Vagina (tissue), 2 donors: ENCODE measurements at places on chromosomes 2 and 18. TPM values are rescaled to one million over a fixed set of nuclear protein-coding genes. Genes with fewer than 3 reads are reported as not detected.
A peak's percentile ranks its signal among the peaks of the same experiment; 100 is the strongest.

The NFATC1 gene
- total RNA-seq = 21.9 TPM

- no peaks in the 10 kb centered on the region for H3K36me3 ChIP-seq
- H3K27ac ChIP-seq = no peak overlapping the region
Measured at GRCh38 chr2:157497638-157498314, 53.9 kb upstream of the CYTIP start.

GRCh38 chr18:76234676-76235060 lies 260.4 kb downstream of the ZNF516 start:
- H3K27me3 ChIP-seq = no peaks in the 10 kb centered on the region
- peaks cover 8% of the 10 kb centered on the region for H3K4me1 ChIP-seq
- no peak overlapping the region for H3K27ac ChIP-seq

GRCh38 chr2:217694291-217694690 lies 308.5 kb downstream of the TNS1 start:
- no peaks in the 10 kb centered on the region for H3K36me3 ChIP-seq
- no peak overlapping the region for H3K4me3 ChIP-seq
- no peak for DNase-seq
- H3K27ac ChIP-seq = peak overlapping the region; percentile 68

- H3K36me3 ChIP-seq = no peaks in the 10 kb centered on the region
- no peaks in the 10 kb centered on the region for H3K27me3 ChIP-seq
- no peak overlapping the region for H3K4me3 ChIP-seq
- H3K4me1 ChIP-seq = peaks cover 34% of the 10 kb centered on the region
- no peak for DNase-seq
- H3K27ac ChIP-seq = no peak overlapping the region
Measured at GRCh38 chr2:216006164-216006663, 7.1 kb downstream of the MREG start.

- no peaks in the 10 kb centered on the region for H3K36me3 ChIP-seq
- no peaks in the 10 kb centered on the region for H3K27me3 ChIP-seq
- H3K4me1 ChIP-seq = peaks cover 27% of the 10 kb centered on the region
- no peak overlapping the region for H3K4me3 ChIP-seq
Measured at GRCh38 chr2:120754067-120754960, 18.6 kb downstream of the GLI2 start.
